ENCODE measurements at places on chromosomes 13 and 19. TPM values are rescaled to one million over a fixed set of nuclear protein-coding genes. Genes with fewer than 3 reads are reported as not detected.

The SLC46A3 gene
- total RNA-seq: 4.8 TPM

The ANKLE1 gene
- total RNA-seq: 0.52 TPM

The MLNR gene
- total RNA-seq: not detected

The SLC27A5 gene
- total RNA-seq: 5.1 TPM

The TUBA3C gene
- not detected for total RNA-seq

Data from smooth muscle cell of the pulmonary artery (primary cell).